ENCODE measurements at places on chromosomes 6 and 20.

DNA sequence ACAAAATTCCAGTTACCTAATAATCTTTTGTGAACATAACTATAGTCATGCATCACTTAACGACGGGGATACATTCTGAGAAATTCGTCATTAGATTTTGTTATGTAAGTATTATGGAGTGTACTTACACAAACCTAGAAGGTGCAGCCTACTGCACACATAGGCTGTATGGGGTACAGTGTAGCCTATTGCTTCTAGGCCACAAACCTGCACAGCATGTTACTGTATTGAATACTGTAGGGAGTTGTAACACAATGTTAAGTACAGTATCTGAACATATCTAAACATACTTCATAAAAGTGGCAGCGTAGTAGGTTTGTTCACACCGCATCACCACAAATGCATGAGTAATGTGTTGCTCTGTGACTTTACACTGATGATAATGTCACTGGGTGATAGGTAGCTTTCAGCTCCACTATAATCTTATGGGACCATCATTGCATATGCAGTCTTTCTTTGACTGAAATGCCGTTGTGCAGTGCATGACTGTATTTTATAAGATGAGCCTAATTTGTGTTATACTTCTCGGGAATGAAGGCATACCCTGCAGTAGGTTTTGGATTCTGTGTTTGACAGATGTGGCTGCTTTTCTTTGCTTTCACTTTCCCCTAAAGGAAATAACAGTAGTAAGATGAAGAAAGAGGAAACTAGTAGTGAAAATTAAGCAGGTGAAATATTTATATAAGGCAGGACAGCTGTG, 365.6 kb downstream of the FARS2 start:
- no peak for DNase-seq

- peak; percentile 8 for DNase-seq
These were observed 175.9 kb upstream of the SCGN start for GRCh38 chr6:25476126-25476525.

DNA sequence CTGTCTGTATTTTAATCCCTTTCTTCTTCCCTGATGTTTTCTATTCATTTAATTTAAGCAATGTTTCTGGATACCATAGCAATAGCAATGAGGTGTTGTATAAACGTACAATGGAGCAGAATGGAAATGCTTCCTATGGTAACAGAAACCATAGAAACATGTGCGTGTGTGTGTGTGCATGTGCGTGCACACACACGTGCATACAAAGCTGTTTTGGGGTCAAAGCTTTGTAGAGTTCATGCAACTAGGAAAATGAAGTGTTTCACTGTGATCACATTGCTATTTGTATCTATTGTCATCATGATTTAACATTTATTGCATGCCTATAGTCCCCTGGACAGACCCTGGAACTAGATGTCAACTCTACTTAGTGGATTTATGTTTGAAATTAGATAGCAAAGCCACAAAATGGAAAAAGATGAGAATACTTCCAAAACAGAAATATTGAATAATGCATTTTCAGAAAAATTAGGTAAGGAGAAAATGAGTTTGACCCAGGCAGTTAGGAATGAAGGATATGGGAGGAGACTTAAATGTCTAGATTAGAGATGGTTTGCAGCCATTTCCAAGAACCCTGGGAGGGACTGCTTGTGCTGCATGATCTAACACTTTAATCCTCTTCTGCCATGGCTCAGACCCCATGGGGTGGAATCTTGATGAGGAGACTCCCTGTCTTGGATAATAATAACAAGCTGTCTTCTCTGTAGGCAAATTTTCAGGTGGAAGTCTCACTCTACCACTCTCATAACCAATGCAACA, 124.4 kb downstream of the TRMT11 start:
- no peak for DNase-seq

DNA sequence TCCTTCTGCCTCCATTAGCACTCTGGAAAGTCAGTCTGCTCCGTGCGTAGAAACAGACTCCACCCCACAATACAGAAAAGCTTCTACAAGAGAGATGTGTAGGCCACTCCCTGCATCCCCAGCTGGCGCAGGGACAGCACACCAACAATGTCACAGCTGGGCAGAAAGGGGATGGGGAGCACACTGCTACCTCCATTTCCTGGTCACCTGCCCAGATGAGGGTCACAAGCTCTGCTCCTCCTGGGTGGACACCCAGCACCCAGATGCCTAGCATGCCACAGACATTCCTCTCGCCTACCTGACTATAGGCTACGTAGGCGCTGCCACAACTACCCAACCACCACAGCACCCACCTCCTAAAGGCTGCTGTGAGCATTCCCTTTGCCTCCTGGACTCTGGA, 12.2 kb downstream of the BEND3 start:
- DNase-seq = no peak

- peak; percentile 67 for DNase-seq
These were observed 19.7 kb upstream of the UTRN start for GRCh38 chr6:144265390-144265789.

DNA sequence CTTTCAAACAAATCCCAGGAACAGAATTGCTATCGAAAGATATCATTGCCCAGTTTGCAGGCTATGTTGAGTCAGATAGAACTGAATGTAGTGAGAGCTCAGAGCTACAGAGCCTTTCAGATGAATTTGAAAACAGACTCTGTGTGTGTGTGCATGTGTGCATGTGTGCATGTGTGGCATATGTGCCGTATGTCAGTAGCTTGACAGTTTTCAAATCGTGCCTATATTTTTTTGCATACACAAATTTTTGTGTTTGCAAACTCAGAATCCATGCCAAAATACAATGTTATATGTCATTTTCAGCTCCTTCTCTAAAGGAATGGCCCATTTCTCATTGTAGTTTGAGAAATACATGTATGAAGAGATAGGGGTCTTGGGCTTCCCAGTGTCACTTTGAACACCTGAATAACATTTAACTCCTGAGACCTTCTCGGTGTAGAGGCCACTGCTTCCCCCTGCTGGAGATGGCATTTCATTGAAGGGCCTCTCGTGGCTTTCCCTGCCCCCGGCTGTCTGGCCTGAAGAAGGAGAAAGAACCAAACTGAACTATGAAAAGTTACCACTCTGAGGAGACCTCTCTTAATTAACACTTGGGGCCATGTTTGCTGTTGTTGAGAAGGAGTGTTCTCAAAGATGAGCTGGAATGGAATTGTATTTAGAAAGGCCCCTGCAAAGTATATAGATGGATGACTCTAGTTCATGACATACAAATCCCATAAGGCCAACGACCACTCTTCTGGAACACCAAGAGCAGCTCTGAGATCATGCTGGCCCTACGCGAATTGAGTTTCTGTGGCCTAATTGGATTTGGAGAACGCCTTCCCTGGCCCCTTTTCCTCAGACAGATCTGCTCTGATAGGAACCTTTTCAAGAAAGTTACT, 58.7 kb downstream of the VAPB start:
- DNase-seq = peak; percentile 79
